Posterior cingulate gyrus (tissue), 11 donors: ENCODE measurements at places on chromosomes 6 and 20.

DNA sequence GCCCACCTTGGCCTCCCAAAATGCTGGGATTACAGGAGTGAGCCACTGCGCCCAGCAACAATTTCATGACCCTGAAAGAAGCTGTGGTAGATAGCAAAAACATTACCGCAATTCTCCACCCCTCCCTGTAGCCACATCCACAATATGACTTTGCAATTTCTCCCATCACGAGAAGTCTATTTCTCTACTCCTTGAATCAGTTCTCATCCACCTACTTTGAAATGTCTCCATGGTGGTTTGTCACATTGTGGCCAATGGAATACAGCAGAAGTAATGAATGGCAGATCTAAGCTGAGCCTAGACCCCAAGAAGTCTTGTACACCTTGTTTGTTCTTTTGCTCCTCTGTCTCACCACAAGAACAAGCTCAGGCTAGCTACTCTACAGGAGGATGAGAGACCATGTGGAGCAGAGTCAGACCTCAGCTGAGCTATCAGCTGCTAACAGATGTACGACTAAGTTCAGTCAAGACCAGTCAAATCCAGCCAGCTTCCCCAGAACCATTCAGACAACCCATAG is 6.3 kb downstream of the OXT start:
- no peak for DNase-seq

DNA sequence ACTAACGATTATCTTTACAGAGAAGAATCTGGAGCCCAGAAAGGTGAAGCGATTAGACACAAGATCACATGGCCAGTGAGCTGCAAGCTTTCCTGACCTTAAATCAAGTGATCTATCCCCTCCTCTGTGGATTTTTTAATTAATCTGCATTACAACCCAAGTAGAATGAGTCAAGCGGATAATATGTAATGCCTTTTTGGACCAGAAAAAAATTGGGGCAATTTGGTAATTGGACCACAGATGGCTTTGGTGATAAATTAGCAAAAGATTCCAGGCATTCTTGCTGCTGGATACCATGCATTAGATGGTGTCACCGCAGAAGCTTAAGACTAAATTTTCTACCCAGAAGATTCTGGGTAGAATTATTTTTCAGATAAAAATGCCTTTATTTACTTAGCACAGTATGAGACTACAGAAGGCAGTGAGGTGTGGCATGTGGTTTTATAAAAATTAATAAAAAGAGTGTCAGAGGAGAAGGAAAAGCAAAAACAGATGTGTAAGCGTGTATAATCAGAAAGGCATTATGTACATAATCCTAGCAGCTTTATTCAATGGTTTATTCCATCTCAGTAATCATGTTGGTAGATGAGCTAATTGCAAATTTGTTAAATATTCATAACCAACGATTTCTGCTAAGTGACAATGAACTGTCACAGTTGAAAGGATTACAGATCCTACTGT is 53.9 kb upstream of the PCSK2 start:
- no peak for DNase-seq

- no peak for DNase-seq
These were observed 202.2 kb downstream of the TASP1 start for GRCh38 chr20:13436530-13436929.

- DNase-seq: no peak
These were observed 78.5 kb upstream of the TRDN start for GRCh38 chr6:123715006-123715863.

GRCh38 chr20:29306390-29307072 is 1950.9 kb upstream of the DEFB115 start:
- DNase-seq: no peak

GRCh38 chr6:34514593-34515472 is 41.3 kb downstream of the SPDEF start:
- peak; percentile 83 for DNase-seq

DNA sequence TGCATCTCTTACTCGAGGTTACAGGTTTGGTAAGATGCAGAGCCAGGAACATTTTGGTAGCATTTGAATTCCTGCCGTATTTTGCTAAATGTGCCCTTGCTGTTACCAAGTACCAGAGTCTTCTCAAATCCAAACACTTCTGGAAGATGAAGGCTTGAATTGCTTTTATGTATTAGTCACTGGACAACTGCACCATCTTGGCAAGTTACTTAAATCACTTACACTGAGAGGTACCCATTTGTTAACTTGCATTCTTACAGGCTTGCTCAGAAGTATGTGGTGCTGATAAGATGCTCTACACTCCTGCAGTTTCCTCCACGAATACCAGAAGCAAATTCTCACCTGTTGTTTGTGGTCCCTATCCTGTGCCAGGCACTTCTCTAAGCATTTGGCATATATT is 12.7 kb downstream of the IL22RA2 start:
- DNase-seq: no peak

- no peak for DNase-seq
These were observed 24.6 kb upstream of the SERPINB1 start for GRCh38 chr6:2866171-2866846.

DNA sequence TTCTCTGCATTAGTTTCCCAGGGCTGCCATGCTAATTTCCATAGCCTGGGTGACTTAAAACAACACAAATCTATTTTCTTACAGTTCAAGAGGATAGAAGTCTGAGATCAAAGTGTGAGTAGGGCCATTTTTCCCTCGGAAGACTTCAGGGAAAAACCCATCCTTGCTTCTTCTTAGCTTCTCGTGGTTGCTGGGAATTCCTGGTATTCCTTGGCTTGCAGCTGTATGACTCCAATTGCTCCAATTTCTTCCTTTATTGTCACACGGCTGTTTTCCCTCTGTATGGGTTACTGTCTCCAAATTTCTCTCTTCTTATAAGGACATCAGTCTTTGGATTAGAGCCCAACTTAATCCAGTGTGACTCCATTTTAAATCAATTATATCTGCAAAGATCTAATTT is 128.4 kb upstream of the JAG1 start:
- DNase-seq: no peak

DNA sequence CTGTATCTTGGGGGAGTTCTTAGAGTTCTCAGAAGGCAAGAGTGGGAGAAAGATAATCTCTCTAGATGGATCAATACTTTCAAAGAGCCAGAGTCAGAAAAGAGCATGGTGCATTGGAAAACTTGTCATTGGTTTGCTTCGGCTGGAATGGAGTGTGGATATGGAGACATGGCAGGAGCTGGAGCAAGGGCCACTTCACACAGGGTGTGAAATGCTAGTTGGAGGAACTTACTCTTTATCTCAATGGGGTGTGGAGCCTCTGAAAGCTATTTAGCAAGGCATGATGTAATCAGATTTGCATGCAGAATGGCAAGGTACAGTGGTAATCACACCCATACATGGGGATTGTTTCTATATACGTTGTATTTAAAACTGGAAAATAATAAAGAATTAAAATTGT is 31.5 kb upstream of the PAQR8 start:
- DNase-seq: no peak

DNA sequence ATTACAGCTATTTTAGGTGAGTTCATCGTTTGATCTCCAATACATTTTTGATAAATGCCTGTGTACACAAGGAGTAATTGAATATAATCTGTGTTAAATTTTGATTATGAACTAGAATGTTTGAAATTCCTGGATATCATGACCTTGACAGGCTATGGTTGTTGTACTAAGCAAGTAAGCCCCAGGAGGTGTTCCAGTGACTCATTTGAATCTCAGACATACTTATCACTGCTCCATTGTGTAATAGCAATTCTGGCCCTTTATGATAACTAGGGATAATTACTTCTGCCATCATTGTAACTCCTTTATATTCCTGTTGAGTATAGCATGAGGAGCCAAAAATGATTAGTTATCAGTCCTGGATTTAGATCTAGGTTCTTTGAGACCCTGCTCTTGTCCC is 1424.6 kb upstream of the ADGRB3 start:
- no peak for DNase-seq

GRCh38 chr6:41705311-41705995 is 30.0 kb downstream of the TFEB start:
- DNase-seq: no peak

- DNase-seq: no peak
These were observed 22.6 kb downstream of the GNAS start for GRCh38 chr20:58875111-58875510.

- no peak for DNase-seq
These were observed 1.8 kb upstream of the HLA-DQB1 start for GRCh38 chr6:32668226-32668747.

GRCh38 chr6:168563656-168564055 is 122.7 kb downstream of the SMOC2 start:
- DNase-seq: no peak

GRCh38 chr6:111972745-111973117 is 81.2 kb upstream of the CCN6 start:
- no peak for DNase-seq

- no peak for DNase-seq
These were observed 5.9 kb downstream of the OCSTAMP start for GRCh38 chr20:46544576-46544975.

- DNase-seq: no peak
These were observed 622.3 kb upstream of the ARID1B start for GRCh38 chr6:156154896-156155295.

GRCh38 chr6:34350137-34350933 is 42.1 kb downstream of the NUDT3 start:
- DNase-seq: no peak

DNA sequence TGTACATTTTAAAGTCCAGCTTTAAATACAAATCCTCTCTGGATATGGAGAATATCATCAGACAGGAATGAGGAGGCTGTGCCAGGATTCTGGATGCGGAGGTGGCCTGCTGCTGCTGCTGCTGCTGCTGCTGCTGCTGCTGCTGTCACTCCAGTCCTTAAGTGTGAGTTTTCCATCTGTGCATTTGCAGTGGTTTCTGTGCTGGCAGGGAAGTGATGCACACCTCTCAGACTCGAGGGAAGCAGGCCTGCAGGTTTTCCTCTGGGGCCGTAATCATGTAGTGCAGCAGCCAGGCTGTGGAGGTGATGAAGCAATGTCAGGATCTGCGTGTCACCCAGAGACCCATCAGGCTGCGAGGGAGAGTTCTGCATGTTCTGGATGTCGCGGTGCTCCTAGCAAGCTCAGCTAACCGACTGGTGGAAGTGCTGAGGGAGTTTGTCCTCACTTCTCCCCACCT is 32.0 kb downstream of the CFAP61 start:
- no peak for DNase-seq

GRCh38 chr20:20699917-20700316 is 12.5 kb downstream of the RALGAPA2 start:
- DNase-seq: no peak

- no peak for DNase-seq
These were observed 83.6 kb upstream of the CHD6 start for GRCh38 chr20:41701588-41702348.

DNA sequence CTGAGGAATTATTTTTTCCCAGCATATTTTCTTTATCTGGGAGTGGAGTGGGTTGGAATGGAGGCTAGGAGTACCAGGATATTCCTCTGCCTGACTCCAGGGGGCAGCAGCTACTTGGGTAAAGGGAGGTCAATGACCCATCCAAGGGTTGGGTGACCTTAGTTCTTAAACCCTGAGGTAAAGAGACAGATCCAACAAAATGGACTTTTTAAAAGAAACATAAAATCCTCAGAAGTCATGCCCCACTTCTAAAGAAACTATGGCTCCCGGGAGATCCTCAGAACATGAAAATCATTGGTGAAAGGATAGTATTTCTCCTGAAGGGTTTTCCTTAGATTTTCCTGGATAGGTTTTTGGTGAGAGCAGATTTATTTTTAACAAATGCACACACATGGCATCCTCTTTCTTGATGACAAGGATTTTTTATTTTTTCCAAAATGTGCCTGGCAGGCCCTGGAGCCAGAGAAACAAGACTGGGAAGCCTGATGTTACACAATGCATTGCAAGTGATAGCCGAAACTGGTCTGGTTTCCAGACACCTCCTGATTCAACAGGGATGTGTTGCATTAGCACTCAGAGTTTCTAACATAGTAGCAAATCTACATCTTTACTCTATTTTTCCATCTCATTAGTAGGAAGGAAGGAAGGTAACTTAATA is 240.9 kb upstream of the BTBD3 start:
- DNase-seq: no peak

DNA sequence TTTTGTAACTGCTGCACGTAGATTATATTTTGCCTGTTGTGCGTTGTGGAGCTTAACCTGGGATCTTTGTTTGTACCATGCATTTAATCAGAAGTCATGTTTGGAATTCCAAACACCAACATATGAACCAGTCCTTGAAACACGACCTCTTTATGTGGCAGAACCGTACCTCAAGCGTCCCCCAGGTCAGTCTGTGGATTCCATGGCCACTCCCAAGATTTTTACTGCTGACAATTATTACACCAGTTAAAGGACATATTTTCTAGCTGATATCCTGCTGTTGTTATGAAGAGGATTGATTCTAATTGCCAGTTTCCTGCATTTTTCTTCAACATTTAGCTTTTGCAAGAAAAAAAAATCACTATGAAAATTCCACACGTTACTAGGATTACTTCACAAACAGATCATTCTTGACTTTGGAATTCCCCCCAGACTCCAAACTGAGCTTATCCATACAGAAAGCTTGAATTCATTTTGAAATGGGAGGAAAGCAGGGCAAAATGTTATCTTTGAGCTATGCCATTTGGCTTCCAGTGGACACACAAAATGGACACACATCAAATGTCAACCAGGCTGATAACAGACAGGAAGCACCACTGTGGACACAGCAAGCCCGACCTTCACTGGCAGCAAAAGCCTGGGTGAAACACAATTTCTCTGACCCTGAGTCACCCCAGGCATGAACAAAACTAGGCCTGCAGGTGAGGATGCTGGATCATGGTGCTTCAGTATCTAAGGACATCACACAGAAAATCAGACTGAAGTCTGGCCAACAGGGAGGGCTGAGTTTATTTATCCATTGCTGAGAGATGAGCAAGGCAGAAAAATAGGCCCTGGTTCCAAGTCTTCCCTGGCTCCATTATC is 542.9 kb upstream of the JAG1 start:
- DNase-seq: no peak

GRCh38 chr6:17907406-17908229 is 79.8 kb downstream of the KIF13A start:
- DNase-seq: no peak

GRCh38 chr6:154731296-154732218 is 1.7 kb upstream of the SCAF8 start:
- DNase-seq: no peak

DNA sequence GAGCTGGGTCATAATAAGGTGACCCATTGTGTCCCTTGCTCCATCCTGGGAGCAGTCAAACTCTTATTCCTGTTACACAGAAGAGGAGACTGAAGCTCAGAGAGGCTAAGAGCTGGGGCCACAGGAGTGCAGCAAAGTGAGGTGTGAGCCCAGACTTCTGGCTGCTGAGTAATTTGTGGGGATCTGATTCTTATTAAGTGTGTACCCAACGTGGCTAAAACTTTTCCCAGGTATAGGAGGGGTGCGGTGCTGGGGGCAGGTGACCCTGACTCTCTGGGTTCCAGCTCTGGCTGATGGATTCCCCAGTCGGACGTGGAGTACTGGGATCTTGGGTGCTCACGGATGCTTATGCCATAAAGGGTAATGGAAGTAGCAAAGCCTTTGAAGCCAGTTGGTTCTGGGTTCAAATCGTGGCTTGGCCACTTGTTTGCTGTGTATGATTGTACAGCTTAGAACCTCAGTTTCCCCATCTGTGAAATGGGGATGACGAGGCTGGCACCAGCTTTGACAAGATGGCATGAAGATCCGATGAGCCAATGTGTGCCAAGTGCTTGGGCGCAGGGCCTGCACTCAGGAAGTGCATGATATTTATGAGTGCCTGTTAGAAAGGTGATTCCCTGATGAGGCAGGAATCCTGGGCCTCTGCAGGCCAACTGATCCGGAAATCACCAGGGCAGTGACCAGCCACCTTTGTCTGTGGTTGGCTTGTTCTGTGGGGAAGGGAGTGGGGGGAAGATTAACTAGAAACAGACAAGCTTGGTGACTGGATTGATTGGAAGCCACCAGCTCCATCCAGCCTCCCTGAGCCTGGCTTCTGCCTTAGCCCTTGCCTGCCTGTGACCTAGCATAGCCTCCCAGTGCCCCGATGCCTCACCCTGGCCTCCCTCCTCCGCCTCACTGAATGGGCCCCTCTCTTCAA is 6.0 kb downstream of the SRC start:
- peak; percentile 44 for DNase-seq
